Activated CD4-positive, alpha-beta T cell treated with anti-CD3 and anti-CD28 coated beads, Interleukin-2, amount 50 U/mL, for 24 hours (primary cell): ENCODE measurements at places on chromosomes 5 and 9.
A peak's percentile ranks its signal among the peaks of the same experiment; 100 is the strongest.

DNA sequence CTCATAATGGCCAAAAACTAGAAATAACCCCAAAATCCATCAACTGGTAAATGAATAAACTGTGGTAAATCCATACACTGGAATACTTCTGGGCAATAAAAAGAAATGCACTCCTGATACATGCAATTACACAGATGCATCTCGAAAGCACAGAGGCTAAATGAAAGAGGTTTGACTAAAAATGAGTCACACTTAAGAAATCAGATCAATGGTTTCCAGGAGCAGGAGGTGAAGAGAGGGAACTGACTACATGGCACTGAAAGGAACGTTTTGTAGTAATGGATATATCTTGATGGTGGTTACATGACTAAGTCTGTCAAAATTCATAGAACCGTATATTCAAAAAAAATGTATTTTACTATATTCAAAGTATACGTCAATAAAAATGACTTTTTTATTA lies 42.4 kb downstream of the STRBP start:
- peak; percentile 7 for DNase-seq

DNA sequence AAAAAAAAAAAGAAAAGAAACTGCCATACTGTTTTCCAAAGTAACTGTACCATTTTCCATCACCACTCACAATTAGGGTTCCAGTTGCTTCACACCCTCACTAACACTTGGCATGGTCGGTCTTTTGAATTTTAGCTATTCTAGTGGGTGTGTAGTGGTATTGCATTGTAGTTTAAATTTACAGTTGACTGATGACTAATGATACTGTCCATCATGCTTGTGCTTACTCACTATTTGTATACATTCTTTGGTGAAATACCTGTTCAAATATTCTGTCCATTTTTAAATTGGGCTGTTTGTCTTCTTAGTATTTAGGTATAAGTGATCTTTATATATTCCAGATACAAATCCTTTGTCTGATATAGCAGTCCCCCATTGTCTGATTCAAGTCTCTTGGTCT lies 36.2 kb upstream of the ZNF169 start:
- DNase-seq: no peak

- no peak for DNase-seq
Observed at GRCh38 chr9:35646153-35646532, 4.6 kb downstream of the SIT1 start.

DNA sequence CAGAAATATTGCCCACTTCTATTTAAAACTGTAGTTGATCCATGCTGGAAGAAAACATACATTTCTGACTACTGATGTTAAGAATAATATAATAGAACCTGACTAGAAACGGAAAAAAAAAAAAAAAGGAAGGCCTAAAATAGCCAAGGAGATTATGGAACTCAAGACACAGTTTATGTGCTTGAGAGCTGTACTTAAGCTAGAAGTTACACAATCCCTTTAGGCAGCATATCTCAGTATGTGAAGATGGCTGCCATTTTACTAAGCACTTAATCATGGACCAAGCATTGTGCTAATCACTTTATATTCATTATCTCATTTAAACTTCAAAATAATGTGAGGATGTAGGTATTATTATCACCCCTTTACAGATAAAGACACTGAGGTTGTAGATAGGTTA lies 73.0 kb upstream of the NR4A3 start:
- no peak for DNase-seq

- DNase-seq: peak; percentile 23
Observed at GRCh38 chr9:107425101-107426025, 64.2 kb downstream of the KLF4 start.

DNA sequence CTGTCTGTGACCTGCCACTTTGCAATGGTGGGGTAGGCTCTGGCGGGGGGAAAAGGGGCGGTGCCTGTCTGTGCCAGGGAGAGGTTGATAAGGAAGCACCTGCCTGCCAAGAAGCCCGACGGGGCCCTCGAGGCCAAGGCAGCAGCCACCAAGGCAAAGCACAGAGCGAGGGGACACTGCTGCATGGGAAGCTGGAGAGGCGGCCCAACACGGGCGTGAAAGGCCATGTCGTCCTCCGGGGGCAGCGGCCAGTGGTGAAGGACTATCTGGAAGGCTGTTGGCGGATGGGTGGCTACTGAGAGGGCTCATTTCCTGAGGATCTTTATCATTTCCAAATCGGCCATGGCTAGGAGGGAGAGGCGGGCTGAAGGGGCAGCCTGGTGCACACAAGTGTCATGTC lies 66.4 kb downstream of the OTULIN start:
- no peak for DNase-seq

DNA sequence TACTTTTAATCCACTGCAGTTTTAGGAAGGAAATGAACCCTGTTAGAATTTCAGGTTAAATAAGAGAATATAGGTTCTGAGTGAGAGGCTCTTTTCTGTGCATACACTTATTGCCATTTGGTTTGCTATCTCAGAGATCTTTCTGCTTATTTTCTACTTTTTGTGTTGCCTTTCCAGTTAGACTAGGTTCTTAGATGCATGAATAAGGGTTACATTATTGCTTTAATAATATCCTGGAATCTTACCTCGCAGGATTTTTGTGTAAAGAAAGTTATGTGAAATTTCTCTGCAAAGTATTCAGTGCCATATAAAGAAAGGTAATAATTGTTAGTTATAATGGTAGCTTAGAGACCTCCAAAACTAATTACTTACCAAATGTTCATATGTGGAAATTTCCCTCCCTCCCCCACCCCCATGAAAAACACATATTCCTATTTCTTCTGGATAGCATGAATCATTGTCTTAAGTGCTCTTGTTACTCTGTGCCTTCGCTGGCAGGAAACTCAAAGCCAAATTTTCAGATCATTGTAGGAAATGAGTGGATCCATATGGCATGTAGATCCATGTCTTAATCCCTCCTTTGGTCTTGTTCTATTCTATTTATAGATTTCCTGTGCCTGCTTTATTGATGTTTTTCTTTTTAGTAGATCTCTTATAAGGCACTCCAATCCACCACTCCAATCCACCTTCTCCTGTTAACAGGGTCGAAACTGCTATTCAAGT lies 2.7 kb upstream of the APBA1 start:
- DNase-seq: no peak

DNA sequence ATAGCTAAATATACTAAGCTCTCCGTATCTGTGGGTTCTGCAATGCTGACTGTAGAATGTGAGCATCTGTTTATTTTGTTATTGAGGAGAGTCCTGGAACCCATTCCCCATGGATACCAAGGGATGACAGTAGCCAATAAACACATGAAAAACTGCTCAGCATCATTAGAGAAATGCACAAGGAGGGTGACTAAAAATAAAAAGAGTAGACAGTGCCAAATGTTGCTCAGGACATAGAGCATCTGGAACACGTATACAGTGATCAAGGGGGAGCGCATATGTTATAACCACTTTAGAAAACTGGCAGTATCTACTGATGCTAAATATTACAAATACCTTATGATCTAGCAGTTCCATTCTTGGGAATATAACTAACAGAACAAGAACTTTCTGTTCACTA lies 31.0 kb downstream of the MARCHF6 start:
- DNase-seq: no peak

DNA sequence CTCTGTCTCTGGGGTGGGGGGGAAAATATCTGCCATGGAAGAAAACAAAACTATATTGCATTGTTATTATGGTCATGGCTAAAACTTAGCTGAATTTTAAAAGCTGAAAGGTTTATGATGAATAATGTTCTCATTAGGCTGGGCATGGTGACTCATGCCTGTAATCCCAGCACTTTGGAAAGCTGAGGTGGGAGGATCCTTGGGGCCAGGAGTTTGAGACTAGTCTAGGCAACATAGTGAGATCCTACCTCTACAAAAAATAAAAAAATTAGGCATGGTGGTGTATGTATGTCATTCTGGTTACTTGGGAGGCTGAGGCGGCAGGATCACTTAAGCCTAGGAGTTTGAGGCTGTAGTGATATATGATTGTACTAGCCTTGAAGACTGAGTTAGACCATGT lies 44.5 kb downstream of the IPO11 start:
- no peak for DNase-seq

DNA sequence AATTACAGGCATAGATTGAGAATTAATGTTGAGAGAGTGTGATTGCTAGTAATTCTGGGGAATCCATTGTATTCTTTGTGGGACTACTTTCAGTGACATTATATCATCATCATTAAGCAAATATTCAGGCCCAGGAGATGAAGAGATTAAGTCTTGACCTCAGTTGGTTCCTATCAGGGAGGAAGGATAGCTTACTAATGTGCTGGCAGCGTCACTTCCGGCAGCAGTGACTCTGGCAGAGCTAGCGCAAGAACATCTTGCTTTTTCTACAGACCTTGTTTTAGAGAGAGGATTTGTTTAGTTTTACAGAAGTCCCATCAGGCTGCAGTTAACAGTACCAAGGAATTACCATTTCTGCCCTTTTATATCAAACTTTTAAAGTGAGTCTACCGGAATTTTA lies 20.3 kb downstream of the OSTF1 start:
- DNase-seq: no peak

DNA sequence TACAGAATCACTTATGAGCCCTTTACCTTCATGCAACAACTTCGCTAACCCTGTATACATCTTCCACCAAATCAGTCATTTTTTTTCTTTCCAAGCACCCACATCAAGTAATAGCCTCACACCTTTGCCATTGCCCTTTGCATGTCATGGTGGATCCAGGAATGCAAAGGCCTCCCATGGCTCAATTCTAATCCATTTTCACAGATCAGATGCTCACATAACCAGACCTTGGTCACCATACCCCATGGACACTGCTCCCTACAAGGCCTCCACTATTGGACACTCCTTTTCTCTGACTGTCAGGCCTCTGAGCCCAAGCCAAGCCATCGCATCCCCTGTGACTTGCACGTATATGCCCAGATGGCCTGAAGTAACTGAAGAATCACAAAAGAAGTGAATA lies 179.5 kb downstream of the RASEF start:
- no peak for DNase-seq
